ENCODE measurements at places on chromosomes 3 and 15.

DNA sequence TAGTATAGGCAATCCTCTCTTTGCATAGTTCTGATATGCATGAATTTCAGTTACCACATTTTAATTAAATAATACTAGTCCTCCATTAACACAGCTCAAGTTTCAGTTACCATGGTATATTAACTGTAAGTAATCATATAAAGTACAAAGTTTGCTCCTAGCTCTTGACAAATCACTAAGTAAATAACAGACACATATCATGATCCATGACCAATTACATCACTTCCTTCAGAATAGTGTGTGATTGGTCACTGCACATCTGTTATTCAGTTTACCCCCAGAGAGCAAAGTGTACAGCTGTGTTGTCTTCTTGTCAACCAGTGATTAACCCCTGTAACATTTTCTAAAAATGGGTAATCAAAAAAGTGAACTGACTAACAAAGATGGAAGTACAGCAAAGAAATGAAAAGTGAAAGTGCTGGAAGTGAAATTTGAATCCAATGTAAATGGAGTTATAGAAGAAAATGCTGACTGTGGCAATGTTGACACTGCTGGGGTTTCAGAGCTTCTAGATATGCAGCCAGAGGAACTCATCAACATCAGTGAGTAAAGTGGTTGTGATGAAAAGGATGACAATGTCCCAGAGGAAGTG, 30.2 kb upstream of the LEKR1 start:
- DNase-seq: no peak

- DNase-seq: no peak
Observed at GRCh38 chr15:53193149-53193548, 403.0 kb upstream of the ONECUT1 start.

GRCh38 chr3:46859001-46859710, 4.1 kb downstream of the MYL3 start:
- no peak for DNase-seq

GRCh38 chr15:37014566-37014965, 85.8 kb downstream of the MEIS2 start:
- no peak for DNase-seq

GRCh38 chr15:78290222-78290621, 9.2 kb downstream of the SKIC8 start:
- DNase-seq: no peak

GRCh38 chr3:111762537-111762936, 96.5 kb upstream of the PHLDB2 start:
- DNase-seq: no peak

- DNase-seq: no peak
Observed at GRCh38 chr3:46021516-46021915, 5.8 kb downstream of the XCR1 start.

GRCh38 chr3:45790596-45790995, 5.7 kb downstream of the SLC6A20 start:
- no peak for DNase-seq

DNA sequence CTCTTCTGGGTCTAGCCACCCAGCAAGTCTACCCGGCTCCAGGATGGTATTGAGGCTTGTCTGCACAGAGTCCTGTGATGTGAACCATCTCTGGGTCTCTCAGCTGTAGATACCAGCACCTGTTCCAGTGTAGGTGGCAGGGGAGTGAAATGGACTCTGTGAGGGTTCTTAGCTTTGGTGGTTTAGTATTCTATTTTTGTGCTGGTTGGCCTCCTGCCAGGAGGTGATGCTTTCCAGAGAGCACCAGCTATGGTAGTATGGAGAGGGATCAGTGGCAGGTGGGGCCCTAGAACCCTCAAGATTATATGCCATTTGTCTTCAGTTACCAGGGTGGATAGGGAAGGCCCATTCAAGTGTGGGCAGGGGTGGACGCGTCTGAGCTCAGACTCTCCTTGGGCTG, 283.4 kb upstream of the LYSMD4 start:
- no peak for DNase-seq

GRCh38 chr3:79183496-79183895, 584.3 kb downstream of the ROBO1 start:
- DNase-seq: no peak

- DNase-seq: no peak
Observed at GRCh38 chr3:120088622-120089021, 5.6 kb downstream of the GSK3B start.

DNA sequence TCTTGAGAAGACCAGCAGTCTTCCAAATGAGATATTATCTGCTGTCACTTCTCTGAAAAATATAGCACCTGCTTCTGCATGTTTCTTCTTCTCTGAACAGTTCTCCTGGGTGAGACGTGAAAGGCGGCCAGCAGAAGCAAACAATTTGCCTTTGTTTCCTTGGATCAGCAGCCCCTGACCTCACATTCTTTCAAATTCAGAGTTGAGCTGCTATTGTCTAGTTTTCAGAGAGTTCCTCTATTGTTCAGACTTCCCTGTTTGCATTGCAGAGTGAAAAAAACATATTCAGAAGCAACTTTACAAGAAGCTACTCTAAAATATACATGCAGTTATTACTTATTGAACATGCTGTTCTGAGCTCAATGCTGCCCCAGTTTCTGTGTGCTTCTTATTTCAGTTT, 653.6 kb downstream of the NAALADL2 start:
- DNase-seq: no peak

DNA sequence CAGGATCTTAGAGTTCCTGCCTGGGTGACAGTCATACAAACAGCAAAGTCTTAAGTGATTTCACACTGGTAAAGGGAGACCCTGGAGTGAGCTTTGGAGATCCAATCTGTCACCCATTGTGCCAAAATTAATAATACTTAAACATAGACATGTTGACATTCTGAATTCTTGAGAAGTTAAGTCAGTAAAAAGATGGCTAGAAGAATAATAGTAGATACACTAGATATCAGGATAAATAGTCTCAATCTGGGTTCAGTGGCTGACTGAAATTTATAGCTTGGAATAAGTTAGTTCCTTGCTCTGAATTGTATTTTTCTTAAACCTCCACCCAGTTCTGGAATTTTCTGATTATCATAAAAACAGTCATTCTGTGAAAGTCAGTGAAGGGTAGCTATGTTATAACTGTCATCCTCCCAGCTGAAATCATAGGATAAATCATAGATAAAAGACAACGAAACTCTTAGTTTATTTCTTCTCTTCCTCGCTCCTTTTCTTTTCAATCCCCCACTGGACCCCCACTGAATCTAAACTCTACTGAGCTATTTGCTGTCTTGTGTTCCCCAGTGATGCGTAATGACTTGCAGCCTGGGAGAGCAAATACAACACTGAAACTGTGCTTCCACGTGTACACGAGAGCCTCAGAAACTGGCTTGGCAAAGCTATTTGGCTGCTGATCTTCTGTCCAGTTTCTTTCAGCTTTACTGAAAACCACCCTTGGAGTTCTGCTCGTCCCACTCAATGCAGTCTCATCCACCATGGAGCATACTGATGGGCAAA, 175.4 kb upstream of the TP63 start:
- DNase-seq: no peak

DNA sequence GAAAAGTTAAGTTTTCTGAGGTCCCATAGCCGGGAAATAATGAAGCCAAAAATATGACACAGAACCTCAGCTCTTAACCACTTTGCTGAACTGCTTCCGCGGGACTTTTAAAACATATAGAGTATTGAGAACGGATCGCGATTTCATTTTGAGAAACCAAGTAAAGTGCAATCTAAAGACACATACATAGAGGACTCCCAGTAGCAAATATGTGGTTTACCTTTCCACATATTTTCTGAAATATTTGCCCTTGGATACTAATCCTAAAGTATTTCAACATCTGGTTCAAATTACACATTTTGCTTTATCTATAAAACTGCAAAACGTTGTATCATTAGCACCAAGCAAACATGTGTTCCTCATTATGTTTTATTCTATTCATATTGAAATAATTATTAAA, 776.5 kb downstream of the ROBO2 start:
- no peak for DNase-seq

GRCh38 chr3:134677196-134677986, 26.6 kb upstream of the KY start:
- no peak for DNase-seq

DNA sequence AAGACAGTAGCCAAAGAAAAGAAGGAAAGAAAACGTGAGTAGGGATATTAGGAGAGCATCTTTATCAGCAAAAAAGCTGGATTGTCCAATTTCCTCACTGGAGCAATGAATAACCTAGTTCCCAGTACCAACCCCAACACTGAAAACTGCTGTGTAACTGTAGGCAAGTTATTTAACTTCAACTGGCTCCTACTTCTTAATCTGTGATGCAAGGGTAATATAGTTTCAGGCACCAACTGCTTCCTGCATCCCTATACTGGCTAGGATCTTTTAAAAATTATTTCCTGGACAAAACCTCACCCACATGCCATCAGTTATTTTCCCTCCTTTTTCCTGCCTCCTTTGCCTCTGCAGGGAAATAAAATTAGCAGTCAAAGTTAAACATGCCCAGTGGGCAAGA, 59.6 kb downstream of the ZBTB20 start:
- no peak for DNase-seq

All from NCI-H1694 (cell line).